Choroid plexus epithelial cell (primary cell): ENCODE measurements at places on chromosomes 16 and 17.

DNA sequence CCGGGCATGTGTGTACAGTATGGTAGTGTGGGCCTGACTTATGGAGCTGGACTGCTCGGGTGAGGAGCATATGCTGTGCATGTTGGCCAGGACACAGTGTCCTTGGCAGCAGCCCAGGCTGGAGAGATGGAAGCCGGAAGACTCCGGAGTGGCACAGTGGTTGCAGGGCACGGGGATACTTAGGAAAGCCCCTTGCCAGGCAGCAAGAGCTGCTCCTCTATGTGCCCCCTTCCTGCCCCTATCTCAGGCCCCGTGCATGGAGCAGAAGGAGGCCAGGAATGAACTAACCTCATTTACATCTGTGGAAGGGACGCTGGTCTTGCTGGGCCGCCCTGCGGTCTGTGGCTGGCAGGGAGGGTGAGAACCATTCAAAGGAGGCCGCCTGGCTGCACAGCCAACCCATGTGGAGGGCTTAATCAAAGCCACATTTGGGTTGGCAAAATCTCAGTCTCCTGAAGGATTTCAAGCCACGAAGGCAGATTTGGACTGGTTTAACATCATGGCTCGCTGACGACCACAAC lies 32.2 kb upstream of the RCVRN start:
- DNase-seq, result peak; percentile 44

- peak; percentile 98 for DNase-seq
These were observed at the start of gene NUPR1 for GRCh38 chr16:28538733-28539596. Gene NUPR1, minus strand, starts transcription at chr16:28538974. Its CDS starts 67 bp downstream, at chr16:28538907.

DNA sequence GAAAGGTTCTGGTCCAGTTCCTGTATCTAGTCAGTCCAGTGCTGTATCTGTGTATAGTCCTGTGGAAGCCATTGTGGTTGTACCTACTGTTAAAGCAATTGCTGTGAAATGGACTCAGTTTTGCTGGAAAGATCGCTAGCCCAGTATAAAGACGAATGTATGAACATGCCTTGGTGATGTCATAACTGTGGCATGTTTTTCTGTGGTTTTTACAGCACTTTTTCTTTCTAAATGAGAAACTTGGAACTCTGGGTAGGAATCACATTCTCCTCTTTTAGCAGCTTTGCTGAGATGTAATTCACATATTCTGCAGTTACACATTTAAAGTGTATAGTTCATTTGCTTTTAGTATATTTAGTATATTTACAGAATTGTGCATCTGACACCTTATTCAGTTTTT lies 58.1 kb downstream of the MAP2K4 start:
- DNase-seq, result peak; percentile 87

DNA sequence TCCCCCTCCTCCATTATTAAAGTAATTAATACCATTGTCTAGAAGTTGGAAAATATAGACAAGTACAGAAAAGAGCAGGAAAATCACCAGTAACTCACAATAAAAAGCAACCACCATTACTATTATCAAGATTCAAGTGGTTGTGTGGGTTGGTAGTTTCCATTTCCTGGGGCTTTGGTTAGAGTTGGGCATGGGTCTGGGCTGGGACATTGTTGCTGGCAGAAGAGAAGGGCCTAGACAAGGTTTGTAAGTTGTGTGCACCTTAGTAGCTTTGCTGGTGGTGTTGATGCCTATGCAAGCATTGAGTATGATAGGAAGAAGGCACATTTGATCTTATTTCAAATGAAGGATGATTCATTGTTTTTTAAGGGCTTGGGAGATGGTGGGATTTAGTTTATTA lies 25.4 kb upstream of the NFATC3 start:
- DNase-seq, result no peak

- DNase-seq, result no peak
These were observed 9.0 kb downstream of the C17orf99 start for GRCh38 chr17:78154903-78155811.

DNA sequence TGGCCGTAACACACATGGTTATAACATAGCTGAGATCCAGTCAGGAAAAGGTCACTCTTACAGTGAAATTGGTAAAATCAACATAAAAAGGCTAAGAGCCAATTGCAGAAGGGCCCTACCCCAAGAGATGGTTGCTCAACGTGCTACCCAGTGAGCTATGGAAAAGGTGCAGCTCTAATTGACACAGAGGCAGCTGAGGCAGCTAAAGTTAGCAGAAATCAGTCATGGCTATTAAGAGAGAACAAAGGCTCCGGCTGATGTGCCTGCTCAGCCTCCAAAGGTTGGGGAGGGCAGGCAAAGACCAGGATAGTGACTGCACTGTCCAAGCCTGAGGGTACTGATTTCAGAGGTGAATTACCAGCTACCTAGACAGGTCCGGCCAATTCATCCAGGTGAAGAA lies 76.5 kb upstream of the ATP2A3 start:
- DNase-seq, result no peak

DNA sequence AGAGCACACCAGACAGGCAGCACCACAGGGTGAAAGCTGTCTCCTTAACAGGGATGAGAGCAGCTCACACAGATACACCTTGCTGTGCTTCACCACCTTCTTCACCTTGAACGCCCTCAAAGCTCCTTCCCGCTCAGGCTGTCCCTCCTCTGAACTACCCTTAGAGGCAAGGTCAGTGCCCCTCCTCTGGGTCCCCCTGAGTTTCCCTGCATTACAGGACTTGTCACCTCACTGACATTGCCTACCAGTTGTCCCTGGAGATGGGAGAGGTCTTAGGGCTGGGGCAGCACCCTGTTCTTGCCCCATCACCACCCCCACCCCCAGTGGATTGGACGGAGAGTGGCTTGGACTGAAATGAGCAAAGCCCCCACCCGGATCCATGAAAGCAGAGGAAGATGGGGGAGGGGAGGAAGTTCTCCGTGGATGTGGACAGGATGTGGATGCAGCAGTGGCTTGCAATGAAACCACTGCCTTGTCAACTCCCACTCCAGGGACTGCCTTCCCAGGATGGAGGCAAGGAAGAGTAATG lies 73.2 kb upstream of the CDH5 start:
- DNase-seq, result no peak

DNA sequence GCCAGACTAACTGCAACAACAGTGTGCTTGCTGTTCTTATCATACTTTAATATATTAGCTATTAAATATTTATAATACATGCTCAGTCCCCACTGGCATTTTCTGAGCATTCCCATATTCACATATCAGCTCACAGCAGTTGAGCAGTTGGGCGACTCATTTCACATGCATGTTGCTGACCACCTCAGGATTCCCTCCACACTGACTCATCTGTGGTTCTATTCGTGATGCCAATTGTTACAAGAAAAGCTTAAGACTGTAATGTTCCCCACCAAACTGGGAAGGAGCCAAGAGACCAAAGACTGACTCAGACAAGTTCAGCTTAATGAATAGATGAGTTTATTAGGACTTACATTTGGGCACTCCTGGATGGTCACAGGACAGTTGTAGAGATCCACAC lies 100.3 kb upstream of the KIF2B start:
- peak; percentile 57 for DNase-seq

- no peak for DNase-seq
These were observed 5.4 kb downstream of the C17orf99 start for GRCh38 chr17:78151514-78152008.

GRCh38 chr16:62965831-62966230 lies 929.6 kb upstream of the CDH8 start:
- no peak for DNase-seq

- DNase-seq, result peak; percentile 71
These were observed 60.6 kb upstream of the CMIP start for GRCh38 chr16:81384006-81384405.

- DNase-seq, result no peak
These were observed 7.0 kb upstream of the RBFOX3 start for GRCh38 chr17:79617740-79618382.

DNA sequence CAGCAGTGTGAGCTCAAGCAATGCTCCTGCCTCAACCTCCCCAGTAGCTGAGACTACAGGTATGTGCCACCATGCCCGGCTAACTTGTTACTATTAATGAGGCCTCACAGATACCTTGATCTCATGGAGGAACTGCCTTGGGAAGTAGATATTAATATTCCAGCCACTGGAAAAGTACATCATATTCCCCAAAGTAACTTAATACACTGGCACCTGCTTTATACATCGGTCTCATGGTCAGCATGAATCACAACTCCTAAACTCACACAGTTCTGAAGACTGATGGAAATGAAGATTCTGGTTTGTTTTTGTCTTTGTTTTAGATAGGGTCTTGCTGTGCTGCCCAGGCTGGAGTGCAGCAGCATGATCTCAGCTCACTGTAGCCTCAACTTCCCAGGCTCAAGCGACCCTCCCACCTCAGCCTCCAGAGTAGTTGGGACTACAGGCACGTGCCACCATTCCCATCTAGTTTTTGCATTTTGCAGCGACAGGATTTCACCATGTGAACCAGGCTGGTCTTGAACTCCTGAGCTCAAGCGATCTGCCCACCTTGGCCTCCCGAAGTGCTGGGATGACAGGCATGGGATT lies 28.2 kb downstream of the ADCY9 start:
- DNase-seq, result no peak

DNA sequence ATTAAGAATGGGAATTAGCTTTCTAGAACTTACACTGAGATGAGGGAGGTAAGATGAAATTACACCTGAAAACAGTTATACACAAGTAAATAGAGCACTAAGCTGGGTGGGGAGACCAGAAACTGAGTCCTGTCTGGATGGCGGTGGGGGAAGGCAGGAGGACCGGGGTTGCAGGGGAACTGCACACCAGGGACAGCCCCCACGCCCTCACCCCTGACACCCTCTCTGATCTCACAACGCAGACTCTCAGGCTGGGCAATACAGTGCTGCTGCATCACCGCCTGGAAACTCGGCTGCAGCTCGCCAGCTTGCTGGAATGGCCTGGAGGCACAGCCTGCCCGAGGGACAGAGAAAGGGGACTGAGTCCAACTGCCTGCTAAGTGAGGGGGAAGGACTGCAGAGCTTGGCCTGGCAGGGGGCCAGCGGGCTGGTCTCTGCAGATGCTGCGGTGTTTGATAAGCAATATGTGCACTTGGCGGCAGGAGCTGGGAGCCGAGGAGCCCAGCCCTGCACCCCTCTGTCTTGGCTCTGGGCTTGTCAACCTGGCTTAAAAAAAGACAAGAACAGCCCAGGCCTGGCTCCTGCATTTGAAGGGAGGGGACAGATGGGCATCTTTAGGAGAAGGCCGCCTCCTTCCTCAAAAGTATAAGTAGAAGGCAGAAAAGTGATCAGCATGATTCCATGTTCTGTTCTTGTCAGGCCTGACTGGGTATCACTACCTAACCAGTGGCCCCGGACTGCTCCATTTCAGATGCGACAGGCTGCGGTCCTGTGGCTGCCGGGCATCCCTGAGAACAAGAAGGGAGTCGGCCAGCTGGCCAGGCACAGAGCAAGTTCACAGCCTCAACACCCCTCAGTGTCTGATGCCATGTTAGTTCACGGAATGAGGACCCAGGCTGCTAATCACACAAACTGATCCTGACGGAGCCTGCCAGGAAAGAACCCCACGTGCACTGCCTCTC lies 30.2 kb downstream of the SPHK1 start:
- peak; percentile 66 for DNase-seq

- DNase-seq, result no peak
These were observed 6.0 kb downstream of the SYNGR2 start for GRCh38 chr17:78174346-78174869.

DNA sequence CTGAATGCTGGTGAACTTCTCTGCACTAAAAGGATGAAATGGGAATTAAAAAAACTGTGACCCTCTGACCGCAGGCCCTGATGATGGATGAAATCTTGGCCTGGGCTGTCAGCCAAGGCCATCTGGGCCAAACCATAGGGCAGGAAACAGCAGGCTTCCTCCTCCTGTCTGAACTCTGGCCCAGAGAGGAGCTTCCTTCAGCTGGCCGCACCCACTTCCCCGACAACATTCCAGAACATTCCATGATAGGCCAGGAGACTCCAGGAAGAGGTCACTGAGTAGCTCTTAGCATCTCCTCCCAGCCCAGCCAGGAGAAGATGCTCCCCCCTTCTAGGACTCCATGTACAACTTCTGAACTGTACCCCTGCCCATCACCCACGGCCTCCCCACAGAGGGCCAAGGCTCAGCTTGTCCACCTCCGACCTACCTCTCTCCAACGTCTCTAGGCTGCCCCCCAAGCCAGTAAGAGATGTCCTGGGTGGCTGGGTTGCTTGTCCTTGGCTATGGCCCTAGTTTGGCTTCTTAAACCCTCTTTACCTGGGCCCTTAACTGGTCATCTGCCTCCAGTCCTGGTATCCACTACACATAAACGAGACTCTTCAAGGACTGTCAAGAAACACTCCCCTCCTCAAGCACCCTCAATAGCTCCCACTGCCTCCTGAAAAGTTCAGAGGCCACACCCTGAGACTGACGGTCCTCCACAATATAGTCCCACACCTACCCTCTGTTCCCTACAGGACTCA lies 1.7 kb downstream of the RPH3AL start:
- peak; percentile 18 for DNase-seq

GRCh38 chr17:48100591-48101011 lies 677 bp downstream of the CBX1 start:
- DNase-seq, result peak; percentile 64

DNA sequence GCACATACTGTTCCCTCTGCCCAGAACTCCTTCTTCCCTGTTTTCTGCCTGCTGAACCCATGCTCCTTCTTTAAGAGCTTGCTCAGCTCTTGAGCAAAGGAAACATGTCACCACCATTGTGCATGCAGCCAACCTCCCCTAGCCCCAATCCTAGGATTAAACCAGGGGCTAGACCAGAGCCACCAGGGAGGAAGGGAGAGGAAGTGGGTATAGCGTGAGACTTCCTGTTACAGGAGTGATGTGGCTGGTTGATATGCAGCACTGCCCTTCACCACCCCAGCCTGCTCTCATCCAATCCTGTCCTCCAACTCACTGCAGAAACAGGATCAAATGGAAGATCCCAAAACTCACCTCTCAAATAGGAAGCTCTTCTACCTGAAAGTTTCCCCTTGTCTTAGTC lies 67.1 kb upstream of the CDH5 start:
- DNase-seq, result no peak

DNA sequence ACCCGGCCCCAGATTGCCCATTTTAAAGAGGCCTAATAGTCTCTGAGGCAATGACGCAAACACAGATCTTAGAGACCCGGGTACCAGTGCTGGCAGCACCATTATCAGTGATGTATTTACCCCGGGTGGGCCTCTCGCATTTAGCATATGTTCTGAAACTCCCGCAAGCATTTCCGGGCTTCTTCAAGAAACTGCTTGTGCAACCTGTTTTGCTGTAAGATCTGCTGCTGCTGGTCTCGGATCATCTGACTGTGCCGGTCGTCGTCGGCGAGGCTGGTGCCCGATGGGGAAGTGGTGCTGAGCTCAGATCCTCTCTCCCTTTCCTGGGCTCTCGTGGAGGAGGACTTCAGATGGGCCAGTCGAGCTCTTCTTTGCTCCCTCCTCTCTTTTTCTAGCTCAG lies 12.5 kb downstream of the CEP295NL start:
- DNase-seq, result no peak

DNA sequence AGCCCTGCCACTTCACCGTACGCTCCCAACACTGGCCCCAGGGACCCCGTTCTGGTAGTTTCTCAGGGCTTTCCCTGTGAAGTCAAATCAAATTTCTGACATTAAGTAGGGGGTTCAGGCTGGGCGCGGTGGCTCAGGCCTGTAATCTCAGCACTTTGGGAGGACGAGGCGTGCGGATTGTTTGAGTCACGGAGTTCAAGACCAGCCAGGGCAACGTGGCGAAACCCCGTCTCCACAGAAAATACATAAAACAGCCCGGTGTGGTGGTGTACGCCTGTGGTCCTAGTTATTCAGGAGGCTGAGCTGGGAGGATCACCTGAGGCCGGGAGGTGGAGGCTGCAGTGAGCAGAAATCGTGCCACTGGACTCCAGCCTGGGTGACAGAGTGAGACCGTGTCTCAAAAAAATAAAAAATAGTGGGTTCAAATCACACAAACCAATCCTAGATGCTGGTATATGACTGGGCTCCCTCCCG lies 632 bp downstream of the CYBC1 start:
- no peak for DNase-seq

GRCh38 chr17:50274142-50274896 lies at the start of gene TMEM92:
Gene TMEM92, plus strand, starts transcription at chr17:50274466. Its CDS starts 36 bp downstream, at chr17:50274502.
- no peak for DNase-seq

GRCh38 chr16:71364133-71364681 lies 5.7 kb downstream of the CALB2 start:
- no peak for DNase-seq
